SJSA1 (cell line): ENCODE measurements at places on chromosomes 11 and 22. TPM values are rescaled to one million over a fixed set of nuclear protein-coding genes. Genes with fewer than 3 reads are reported as not detected.

The ROBO4 gene
- 0.97 and 2.8 TPM in 2 replicates for total RNA-seq

The POTEH gene
- not detected in 2 replicates for total RNA-seq

The BARX2 gene
- not detected in 2 replicates for total RNA-seq

The IFT27 gene
- total RNA-seq: 22.6 and 33.4 TPM in 2 replicates

The TNNI2 gene
- total RNA-seq: not detected in 2 replicates

The SCN3B gene
- 0.18 TPM in 1 of 2 replicates, not detected in the other for total RNA-seq

The OR6A2 gene
- total RNA-seq: not detected in 2 replicates

The PLEKHA7 gene
- not detected in 2 replicates for total RNA-seq

The HOATZ gene
- not detected in 2 replicates for total RNA-seq

DNA sequence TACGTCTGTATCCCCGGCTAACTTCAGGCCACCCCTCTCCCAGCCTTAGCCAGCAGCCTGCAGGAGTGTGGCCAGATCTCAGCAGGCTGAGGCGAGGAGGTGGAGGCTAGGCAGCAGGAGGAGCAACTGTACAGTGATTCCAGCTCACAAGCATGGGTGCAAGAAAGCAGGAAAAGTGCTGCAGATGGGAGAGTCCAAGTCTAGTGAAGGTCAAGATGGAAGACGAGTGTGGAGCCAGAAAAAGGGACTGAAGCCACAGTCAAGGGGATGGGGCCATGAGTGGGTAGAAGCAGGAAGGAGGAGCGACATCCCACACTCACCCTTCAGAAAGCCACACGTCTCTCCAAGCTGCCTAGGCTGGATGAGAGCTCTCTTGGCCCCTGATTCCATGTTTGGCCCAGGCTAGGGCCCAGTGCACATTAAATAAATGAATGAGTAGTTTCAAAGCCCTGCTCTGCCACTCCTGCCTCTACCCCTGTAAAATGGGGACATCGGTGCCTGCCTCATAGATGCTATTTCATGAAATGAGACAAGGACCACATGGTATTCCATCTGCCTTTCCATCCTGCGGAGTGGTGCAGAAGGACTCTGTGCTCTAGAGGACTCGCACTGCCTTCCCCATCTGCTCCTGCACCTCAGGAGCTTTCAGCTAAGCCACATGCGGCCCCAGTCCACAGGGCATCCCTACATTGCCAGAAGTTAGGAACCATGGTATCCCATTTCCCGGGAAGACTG lies 2.9 kb downstream of the YDJC start:
- no peak overlapping the region for H3K27ac ChIP-seq
- H3K4me1 ChIP-seq: peaks cover 9% of the 10 kb centered on the region
- no peak overlapping the region for H3K4me3 ChIP-seq
- H3K36me3 ChIP-seq: peaks cover 66% of the 10 kb centered on the region

- H3K4me1 ChIP-seq: peaks cover 40% of the 10 kb centered on the region
- no peaks in the 10 kb centered on the region for H3K27me3 ChIP-seq
- no peaks in the 10 kb centered on the region; the same call in 1 of the 2 replicates for H3K36me3 ChIP-seq
- H3K27ac ChIP-seq: no peak overlapping the region
These were observed 35.4 kb upstream of the PLET1 start for GRCh38 chr11:112296044-112296443.

DNA sequence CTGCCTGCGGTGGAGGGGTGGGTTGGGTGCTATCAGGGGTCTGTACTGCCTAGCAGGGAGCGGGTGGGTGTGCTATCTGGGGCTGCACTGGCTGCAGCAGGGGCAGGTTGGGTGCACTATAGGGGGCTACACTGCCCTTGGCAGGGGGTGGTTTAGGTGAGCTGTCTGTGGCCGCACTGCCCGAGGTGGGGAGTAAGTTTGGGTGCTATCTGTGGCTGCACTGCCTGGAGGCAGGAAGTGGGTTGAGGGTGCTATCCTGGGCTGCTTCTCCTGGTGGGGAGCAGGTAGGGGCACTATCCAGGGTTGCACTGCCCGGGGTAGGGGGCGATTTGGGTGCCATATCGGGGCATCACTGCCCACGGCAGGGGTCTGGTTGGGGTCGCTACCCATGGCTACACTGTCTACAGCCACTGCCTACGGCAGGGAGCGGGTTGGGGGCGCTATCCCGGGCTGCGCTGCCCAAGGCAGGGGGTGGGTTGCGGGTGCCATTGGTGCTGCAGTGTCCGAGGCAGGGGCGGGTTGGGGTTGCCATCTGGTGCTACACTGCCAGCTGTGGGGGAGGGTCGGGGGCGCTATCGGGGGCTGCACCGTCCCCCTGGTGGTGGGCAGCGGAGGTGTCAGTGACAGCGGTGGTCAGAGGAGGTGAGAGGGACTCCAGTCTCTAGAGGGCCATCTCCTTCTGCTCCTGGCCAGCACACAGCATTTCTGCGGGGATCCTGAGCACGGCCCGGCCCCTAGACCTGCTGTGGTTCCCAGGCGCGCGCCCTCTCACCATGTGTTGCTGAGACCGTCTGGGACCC lies 1.3 kb upstream of the RFPL2 start:
- H3K36me3 ChIP-seq: no peaks in the 10 kb centered on the region
- no peak overlapping the region for H3K27ac ChIP-seq
- H3K4me3 ChIP-seq: no peak overlapping the region
- no peak for DNase-seq
- H3K4me1 ChIP-seq: no peaks in the 10 kb centered on the region

- peaks cover 89% of the 10 kb centered on the region for H3K36me3 ChIP-seq
- H3K4me3 ChIP-seq: no peak overlapping the region
- DNase-seq: no peak
- H3K27ac ChIP-seq: no peak overlapping the region
- no peaks in the 10 kb centered on the region for H3K4me1 ChIP-seq
These were observed 27.1 kb downstream of the HPS5 start for GRCh38 chr11:18294862-18295261.

DNA sequence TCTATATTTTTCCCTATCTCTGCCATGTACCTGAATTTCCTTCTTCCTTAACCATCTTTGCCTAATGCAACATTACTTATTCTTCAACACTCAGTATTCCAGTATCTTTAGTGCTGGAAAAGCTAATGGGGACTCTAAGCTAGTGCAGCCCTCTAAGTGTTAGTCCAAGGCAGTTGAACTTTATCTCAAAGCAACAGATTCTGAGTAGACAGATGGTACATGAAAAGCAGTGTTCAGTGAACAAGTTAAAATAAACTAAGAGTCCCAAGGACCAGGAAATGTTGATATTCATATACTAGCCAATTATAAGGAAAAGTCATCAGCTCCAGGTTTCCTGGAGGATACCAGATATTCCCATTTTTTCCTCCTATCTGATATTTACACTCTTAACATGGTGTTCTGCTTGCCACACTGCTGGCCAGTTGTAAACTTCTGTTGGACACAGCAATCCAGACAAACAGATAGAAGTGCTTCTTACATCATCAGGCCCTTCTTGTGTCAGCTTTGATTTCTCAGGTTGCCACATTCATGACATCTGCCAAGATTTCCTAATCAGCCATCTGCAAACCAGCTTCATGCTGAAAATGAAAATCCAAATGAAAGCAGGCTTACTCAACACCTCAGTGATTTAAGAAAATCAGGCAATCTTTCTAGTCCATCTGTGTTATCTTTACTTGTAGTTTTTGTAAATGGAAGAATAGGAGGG lies 255.9 kb upstream of the POU2AF2 start:
- H3K27me3 ChIP-seq: no peaks in the 10 kb centered on the region
- no peak overlapping the region for H3K27ac ChIP-seq
- no peak overlapping the region for H3K4me3 ChIP-seq
- DNase-seq: no peak
- no peaks in the 10 kb centered on the region for H3K36me3 ChIP-seq
- peaks cover 3% of the 10 kb centered on the region for H3K4me1 ChIP-seq

GRCh38 chr11:7381937-7382336 lies 103.4 kb upstream of the OLFML1 start:
- no peak overlapping the region for H3K27ac ChIP-seq
- H3K4me1 ChIP-seq: no peaks in the 10 kb centered on the region; the same call in 1 of the 2 replicates
- no peak overlapping the region for H3K4me3 ChIP-seq
- no peaks in the 10 kb centered on the region for H3K36me3 ChIP-seq
- DNase-seq: no peak

DNA sequence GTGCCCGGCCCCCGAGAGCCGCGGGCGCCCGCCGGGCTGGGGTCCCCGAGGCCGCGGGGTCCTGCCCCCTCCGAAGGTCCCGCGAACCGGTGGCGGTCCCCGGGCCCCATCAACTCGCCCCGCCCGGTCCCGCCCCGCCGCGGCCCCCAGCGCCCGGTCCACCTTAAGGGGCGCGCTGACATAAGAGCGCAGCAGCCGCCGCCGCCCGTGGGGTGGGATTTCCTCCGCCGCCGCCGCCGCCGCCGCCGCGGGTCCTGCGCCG lies at the start of gene ZDHHC8:
Gene ZDHHC8, plus strand, starts transcription at position 208 of the 262 bp plus-strand sequence. CDS start 144 bp downstream, outside the sequence.
- peak within 1 kb of the TSS; percentile 92 for H3K4me3 ChIP-seq
- no peak for DNase-seq
- H3K4me1 ChIP-seq: peaks cover 12% of the 10 kb centered on the region
- H3K36me3 ChIP-seq: peaks cover 23% of the 10 kb centered on the region

DNA sequence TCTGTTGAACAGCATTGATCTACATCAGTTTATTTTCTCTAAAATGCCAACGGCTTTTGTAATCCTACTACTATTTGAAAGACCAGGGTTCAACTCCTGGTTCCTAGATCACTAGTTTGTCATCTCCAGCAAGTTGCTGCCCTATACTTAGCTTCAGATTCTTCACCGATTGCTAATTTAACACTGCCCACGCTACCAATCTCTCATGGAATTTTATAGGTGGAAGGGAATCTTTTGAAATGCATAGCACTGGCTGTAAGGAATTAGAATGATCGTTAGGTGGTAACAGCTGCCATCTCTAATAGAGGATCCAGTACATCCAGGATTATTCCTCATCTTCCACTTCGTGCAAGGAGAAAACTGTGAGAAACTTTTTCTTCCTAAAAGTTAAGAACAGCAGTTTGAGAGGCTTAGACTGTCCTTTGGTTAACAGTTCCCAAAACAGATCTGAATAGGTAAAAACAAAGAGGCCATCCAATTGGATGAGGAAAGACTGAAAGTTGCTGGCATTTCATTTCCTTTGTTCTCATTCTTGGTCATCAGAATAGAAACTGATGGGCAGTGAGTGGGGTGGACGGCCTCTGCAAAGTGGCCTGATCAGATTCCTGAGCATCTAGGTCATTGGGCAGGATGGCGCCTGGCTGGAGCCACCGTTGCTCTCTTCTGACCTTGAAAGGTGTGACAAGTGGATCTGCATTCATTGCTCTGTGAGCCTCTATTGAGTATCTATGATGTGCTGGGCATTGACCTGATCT lies 236.3 kb upstream of the SORL1-AS1 start:
- no peak overlapping the region for H3K27ac ChIP-seq
- H3K36me3 ChIP-seq: no peaks in the 10 kb centered on the region
- H3K4me1 ChIP-seq: no peaks in the 10 kb centered on the region
- H3K27me3 ChIP-seq: no peaks in the 10 kb centered on the region

DNA sequence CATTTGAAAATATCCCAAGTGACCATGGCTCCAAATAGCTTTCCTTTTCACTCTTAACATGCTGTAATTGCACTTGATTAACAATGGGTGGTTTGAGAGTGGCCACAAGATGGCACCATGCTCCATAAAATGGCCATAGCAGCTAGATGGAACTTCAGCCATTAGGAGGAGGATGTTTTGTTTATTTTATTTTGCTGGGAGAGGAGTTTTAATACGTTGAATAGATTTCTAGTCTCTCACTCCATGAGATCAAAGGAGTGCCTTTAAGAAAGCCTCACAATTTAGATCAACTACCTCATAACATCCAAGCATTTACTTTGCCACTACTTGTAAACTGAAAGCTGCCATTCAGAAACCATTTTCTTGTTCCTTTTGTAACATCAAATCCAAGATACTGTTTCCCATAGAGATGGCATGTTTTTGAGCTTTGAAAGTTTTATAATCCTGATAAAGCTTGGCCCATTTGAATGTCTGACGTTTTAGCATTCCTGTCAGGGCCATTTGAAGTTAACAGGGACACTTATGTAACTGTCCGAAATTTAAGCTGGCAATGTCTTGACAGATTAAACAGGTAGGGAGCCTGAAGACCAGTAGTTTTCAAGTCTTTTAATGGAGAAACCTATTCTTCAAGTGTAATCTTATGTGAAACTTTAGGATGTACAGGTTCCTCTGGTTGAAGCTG lies 4.7 kb downstream of the FEN1 start:
- DNase-seq: peak; percentile 84
- peaks cover 21% of the 10 kb centered on the region for H3K4me1 ChIP-seq
- H3K4me3 ChIP-seq: no peak overlapping the region
- no peak overlapping the region for H3K27ac ChIP-seq
- H3K36me3 ChIP-seq: peaks cover 92% of the 10 kb centered on the region
- no peaks in the 10 kb centered on the region for H3K27me3 ChIP-seq

DNA sequence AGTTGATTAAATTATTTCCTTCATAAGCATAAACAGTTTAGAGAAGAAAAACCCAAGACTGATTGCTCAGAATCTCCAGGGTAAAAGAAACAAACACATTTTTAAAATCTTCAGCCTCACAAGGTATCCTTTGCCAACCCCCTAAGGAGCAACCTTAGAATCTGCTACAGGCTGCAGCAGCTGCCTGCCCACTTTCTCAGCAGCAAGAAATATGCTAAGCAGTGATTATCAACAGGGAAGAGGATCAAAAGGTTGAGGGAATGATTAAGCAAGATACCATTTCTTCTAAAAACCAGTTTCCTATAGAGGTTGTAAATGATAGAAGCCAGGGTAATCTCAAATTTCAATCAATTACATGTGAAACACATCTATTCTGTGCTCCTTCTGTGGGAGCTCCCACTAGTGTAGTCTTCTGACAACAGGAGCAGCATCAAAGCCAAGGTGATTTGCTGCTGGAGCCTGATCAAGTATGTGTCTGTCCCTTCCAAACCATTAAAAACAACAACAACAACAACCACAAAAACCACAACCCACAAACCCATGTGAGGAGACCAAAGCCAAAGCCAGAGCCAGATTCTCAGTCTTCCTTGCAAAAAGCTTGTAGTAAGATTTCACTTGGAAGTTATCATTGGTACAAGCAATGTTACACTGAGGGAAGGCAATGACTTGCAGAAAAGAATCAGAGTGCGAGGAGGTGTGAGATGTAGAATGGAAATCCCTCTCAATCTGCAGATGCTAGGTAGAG lies 761.2 kb downstream of the DLG2 start:
- H3K4me1 ChIP-seq: peaks cover 31% of the 10 kb centered on the region
- peak; percentile 10 for DNase-seq
- no peak overlapping the region for H3K4me3 ChIP-seq
- no peaks in the 10 kb centered on the region for H3K27me3 ChIP-seq

GRCh38 chr11:124405581-124405980 lies 6.8 kb upstream of the OR8B3 start:
- no peak for DNase-seq
- no peak overlapping the region for H3K4me3 ChIP-seq
- H3K36me3 ChIP-seq: no peaks in the 10 kb centered on the region
- no peaks in the 10 kb centered on the region for H3K27me3 ChIP-seq
- 0 out of 2 replicates have a peak, but pooled peaks cover 3% of the 10 kb centered on the region for H3K4me1 ChIP-seq

DNA sequence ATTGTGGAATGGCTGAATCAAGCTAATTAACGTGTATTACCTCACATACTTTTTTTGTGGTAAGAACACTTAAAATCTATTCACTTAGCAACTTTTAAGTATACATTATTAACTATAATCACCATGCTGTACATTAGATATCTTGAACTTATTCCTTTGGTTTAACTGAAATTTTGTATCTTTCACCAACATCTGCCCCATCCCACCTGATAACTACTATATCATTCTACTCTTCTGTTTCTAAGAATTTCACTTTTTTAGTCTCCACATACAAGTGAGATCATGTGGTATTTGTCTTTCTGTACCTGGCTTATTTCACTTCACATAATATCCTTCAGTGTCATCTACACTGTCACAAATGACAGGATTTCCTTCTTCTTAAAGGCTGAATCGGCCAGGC lies 17.1 kb upstream of the VWA5A start:
- no peak overlapping the region for H3K27ac ChIP-seq
- no peak overlapping the region for H3K4me3 ChIP-seq
- no peaks in the 10 kb centered on the region for H3K4me1 ChIP-seq
